ENCODE measurements at places on chromosomes 12 and 14. TPM values are rescaled to one million over a fixed set of nuclear protein-coding genes. Genes with fewer than 3 reads are reported as not detected.

LRP6 gene
- total RNA-seq: 13.3 TPM

MYO1A gene
- total RNA-seq: 2.3 TPM

TEX22 gene
- total RNA-seq: not detected

CLEC9A gene
- total RNA-seq: not detected

PTGR2 gene
- 12.3 TPM for total RNA-seq

CLEC7A gene
- 3.9 TPM for total RNA-seq

ASCL1 gene
- not detected for total RNA-seq

OASL gene
- not detected for total RNA-seq

FAM186B gene
- 0.44 TPM for total RNA-seq

CELA1 gene
- total RNA-seq: not detected

TSHR gene
- not detected for total RNA-seq

WASHC4 gene
- total RNA-seq: 33.6 TPM
